Suppressor macrophage (primary cell): ENCODE measurements at places on chromosomes 4 and X.
A peak's percentile ranks its signal among the peaks of the same experiment; 100 is the strongest.

DNA sequence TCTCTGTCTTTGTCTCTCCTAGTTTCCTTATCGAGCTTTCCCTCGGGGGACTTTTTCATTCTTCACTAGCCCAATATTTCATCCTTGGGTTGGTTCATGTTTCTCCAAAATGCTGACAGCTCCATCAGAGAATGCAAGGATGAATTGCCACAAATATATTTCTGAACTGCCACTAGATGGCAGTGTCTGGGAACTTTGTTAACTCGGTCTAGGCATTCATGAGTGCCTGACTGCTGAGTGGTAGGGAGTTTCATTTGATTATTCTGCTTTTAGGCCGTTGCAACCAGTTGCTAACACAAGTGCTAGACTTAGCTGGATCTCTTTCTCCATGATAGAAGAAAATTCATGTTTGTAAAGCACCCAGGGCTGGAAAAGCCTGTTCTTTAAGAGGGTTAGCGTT lies 73.5 kb upstream of the RAP2C start:
- DNase-seq: peak; percentile 38

- peak; percentile 66 for DNase-seq
Measured at GRCh38 chr4:112085156-112086035, 59.9 kb upstream of the FAM241A start.

- no peak for DNase-seq
Measured at GRCh38 chr4:40458109-40458508, 123.0 kb downstream of the CHRNA9 start.

DNA sequence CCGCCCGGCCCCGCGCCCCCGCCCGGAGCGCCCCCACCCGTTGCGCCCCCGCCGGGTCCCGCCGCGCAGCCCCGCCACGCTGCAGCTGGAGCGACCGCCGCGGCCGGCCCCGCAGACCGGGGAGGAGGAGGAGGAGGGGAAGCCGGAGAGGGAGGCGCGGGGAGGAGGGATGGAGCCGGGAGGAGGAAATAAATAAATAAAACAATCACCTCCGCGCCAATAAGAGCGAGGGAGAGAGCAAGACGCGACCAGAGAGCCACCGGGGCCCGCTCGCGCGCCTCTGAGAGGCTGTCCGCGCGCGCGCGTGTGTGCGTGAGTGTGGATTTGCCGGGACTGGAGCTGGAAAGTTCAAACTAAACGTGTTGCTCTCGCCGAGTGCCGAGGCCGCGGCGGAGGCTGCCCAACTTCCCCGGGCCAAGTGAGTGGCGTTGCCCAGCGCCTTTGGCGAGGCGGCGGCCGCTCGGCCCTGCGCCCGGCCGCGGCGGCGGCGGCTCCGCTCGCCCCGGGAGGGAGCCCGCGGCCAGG lies 2184.4 kb upstream of the TENM3 start:
- DNase-seq: peak; percentile 30

- DNase-seq: no peak
Measured at GRCh38 chr4:142959173-142959572, 113.1 kb upstream of the INPP4B start.

GRCh38 chrX:112636288-112636687 lies 43.5 kb downstream of the LHFPL1 start:
- no peak for DNase-seq

GRCh38 chrX:155893521-155893920 lies 12.4 kb downstream of the VAMP7 start:
- peak; percentile 3 for DNase-seq

GRCh38 chrX:53160297-53160983 lies 64.6 kb downstream of the KDM5C start:
- no peak for DNase-seq

- DNase-seq: no peak
Measured at GRCh38 chrX:39201305-39201990, 400.2 kb downstream of the MID1IP1 start.

GRCh38 chr4:6288871-6289270 lies 19.2 kb downstream of the WFS1 start:
- DNase-seq: no peak

GRCh38 chr4:87654487-87655044 lies 4.5 kb downstream of the DMP1 start:
- DNase-seq: no peak

GRCh38 chr4:4627111-4627510 lies 85.3 kb upstream of the STX18 start:
- no peak for DNase-seq

DNA sequence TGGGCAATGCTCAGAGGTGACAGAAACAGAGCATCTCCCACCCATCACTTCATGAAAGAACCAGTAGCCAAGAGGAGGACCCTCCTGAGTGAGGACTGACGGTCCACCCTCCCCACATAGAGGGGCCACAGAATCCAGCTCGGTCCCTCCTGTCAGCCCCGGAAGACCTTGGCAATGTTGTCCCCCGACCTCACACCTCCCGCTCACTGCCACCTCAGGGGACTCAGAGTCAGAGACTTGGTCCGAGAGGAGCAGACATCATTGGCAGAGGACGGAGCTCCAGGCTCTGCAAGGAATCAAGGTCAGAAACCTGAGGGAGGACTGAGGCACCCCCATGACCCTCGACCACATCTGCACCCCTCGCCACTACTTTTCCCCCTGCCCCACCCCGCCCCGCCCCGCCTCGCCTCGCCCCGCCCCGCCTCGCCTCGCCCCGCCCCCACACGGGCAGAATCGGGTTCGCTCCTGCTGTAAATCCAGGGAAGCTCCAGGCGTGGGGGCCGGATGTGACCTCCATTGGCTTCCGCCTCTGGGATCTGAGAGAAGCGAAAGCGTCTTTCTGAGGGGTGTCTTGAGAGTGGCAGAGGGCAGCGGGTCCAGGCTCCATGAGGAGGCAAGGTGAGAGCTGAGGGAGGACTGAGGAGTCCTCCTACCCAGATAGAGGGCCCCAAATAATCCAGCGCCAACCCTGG lies at the start of gene MAGEA11:
MAGEA11 (plus strand) TSS at position 516 of the 692 bp plus-strand sequence. CDS start 1,100 bp downstream, outside the sequence.
- no peak for DNase-seq

DNA sequence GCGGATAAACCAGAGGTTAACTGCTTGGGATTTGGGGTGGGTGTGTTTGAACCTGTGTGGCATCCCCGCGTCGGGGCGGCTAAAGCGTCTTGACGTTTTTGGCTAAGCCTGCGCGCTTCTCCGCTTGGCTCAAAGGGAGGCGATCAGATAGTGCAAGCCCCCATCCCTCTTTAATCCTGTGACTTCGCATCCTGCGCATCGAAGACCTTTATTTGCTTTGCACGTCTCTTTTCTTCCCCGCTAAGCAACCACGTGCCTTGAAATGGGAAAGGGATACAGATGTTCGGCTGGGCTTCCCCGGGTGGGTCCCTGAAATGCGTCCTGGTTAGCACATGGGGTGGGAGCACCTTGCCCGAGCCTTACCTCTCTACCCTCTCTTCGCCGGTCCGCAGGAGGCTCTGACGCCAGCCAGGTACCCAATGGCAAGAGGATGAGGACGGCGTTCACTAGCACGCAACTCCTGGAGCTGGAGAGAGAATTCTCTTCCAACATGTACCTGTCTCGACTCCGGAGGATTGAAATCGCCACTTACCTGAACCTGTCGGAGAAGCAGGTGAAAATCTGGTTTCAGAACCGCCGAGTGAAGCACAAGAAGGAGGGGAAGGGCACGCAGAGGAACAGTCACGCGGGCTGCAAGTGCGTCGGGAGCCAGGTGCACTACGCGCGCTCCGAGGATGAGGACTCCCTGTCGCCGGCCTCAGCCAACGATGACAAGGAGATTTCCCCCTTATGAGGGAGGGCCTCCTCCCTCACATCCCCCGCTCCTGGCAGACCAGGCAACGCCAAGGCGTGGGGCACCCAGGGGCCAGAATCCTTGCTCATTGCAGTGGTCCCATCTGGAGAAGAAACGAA lies 1.5 kb downstream of the GSX2 start:
- no peak for DNase-seq

- DNase-seq: no peak
Measured at GRCh38 chr4:1855333-1856070, 454 bp downstream of the LETM1 start.

DNA sequence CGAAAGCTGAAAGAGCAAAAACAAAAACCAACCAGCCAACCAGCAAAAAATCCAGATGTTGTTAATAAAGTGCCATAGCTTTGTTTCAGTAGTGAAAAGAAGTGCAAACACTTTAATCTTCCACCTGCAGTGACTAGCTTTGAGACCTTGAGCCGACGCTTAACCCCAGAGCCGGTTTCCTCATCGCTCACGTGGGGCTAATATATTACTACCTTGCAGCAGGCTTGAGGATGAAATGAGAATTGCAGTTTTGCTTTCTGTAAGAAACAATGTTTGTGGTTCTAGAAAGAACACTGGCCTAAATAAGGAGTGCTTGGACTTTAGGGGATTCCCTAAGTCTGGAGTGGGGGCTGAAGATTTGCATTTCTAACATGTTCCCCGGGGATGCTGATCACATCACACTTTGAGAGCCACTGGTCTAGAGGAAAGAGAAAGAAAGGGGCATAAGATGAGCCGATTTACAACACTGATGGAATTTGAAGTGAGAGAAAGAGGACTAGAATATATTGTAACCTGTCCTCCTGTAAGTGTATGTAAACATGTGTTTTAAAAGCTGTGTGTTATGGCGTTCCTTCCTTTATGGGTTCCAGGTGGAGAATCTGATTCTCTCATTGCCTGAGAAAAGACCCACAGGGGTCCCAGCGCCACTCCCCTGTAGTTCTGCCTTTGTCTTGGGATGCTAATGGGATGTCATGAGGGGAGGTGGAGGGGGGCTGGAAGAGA lies 1.4 kb downstream of the FGF2 start:
- DNase-seq: peak; percentile 7

GRCh38 chrX:75892749-75893148 lies 107.7 kb upstream of the MAGEE2 start:
- DNase-seq: no peak

GRCh38 chrX:48918301-48918642 lies 552 bp downstream of the PIM2 start:
- no peak for DNase-seq

GRCh38 chr4:110705440-110705782 lies 82.5 kb upstream of the PITX2 start:
- DNase-seq: no peak

GRCh38 chrX:784829-785228 lies 154.2 kb downstream of the SHOX start:
- DNase-seq: no peak

- DNase-seq: no peak
Measured at GRCh38 chr4:39521253-39521919, 5.9 kb downstream of the UGDH start.

- no peak for DNase-seq
Measured at GRCh38 chr4:187160486-187160885, 436.8 kb upstream of the FAT1 start.

DNA sequence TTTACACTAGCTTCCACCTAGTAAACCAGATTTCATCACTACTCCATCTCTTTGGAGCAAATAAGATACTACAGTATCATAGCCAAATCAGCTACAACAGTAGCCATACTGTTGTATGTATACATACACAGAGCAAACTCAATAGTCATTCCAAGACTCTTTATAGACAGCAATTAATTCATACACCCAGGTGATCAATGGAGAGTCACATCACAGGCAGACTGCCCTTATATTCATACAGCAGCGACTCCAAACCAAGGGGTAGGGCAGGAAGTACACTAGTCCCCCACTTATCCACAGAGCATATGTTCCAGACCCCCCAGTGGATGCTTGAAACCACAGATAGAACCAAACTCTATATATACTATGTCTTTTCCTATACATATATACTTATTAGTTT lies 76.6 kb downstream of the FBXW7 start:
- no peak for DNase-seq

DNA sequence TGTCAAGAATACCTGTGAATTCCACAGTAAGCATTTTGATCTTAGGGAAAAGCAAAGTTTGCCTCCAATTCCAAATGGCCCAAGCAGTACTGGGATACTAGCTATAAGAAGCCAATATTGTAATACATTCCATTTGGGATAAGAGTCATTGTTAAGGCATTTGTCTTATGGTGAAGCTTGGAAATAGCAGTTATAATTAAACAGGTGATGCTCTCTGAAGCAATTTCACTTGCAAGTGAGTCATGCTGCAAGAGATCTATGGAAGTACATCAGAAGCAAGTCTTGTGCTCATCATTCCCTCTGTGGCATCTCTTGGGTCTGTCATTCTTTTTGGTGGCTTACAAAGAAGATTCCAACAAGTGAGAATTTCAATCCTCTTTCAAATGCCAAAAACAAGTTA lies 386.4 kb upstream of the RPS6KA3 start:
- DNase-seq: no peak

- no peak for DNase-seq
Measured at GRCh38 chrX:66918511-66918910, 279.6 kb upstream of the EDA2R start.

GRCh38 chrX:45755703-45756102 lies 555.0 kb upstream of the DIPK2B start:
- DNase-seq: peak; percentile 49

DNA sequence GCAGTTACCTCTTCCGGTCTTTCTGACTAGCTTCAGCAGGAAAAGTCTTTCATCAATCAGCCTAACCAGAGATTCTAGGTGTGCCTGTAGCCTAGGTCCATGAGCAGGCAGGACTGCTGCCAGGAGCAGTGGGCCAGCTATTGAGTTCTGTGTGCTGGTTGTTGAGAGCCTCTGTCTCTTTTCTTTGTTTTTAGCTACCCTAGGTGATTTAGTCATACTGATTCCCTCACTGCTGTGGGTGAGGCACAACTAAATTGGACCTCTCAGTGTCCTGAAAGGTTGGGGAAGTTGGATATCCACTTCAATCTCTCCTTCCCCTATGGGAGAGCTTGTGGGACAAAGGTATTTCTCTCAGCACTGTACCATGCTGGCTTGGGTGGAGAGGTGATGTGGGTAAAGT lies 354.9 kb downstream of the GPAT3 start:
- no peak for DNase-seq

- no peak for DNase-seq
Measured at GRCh38 chrX:39426101-39426500, 624.8 kb downstream of the MID1IP1 start.

GRCh38 chrX:25941087-25941486 lies 197.1 kb upstream of the MAGEB18 start:
- DNase-seq: no peak

- DNase-seq: no peak
Measured at GRCh38 chr4:89535251-89535650, 227.7 kb upstream of the GPRIN3 start.

DNA sequence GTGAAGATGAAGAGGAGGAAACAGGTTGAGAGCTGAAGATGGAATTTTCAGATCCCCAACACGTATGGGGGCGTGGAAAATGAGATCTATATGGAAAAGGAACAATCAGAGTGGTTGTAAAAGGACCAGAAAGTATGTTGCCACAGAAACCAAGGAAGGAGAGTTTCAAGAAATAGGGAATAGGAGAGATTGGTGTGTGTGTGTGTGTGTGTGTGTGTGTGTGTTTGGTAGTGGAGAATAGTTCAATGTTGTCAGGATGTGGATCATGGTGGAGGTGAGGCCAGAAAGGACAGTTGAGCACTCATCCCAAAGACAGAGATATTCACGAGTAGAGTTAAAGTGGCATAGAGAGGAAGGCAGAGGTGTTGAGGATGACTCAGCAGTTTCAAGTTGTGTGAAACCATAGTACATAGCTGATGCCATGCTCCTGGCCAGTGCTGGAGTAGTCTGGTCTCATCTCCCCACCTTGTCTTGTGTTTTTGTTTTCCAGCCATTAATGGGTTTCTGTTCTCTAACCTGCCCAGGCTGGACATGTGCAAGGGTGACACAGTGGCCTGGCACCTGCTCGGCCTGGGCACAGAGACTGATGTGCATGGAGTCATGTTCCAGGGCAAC lies 36.1 kb downstream of the HEPH start:
- no peak for DNase-seq
